ENCODE measurements at places on chromosomes 7 and 10.

DNA sequence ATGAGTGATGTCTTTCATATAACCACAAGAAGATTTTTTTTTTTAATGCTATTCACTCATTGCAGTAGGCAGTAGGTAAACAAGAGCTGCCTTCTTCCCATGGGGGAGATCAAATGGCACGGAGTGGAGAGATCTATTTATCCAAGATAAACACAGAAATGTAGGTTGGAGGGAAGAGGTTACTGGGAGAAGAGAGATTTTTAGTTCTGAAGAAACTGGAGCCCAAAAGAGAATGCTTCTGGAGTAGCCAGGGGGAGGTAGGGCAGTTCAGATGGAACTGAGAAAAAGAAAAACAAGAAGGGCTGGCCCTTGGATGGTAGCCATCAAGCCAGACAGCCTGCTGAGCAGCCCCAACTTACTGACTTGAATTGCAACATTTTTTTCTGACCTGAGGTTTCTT is 270.1 kb upstream of the TPK1 start:
- DNase-seq = no peak

DNA sequence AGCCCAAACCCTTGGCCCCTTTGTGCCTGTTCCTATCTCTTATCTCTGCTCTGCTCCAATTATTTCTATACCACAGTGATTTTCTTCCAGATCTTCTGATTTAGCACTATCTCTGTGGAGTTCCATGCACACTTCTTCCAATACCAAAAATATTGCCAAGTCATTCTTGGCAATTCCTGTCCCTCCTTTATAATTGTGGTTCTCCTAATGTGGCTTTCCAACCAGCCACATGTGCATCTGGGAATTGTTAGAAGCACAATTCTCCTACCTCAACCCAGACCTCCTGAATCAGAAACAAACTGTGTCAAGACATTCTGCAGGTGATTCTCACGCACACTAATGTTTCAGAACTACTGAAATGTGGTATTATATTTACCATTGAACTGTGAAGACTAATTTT is 447.8 kb upstream of the IGFBP3 start:
- DNase-seq = no peak

DNA sequence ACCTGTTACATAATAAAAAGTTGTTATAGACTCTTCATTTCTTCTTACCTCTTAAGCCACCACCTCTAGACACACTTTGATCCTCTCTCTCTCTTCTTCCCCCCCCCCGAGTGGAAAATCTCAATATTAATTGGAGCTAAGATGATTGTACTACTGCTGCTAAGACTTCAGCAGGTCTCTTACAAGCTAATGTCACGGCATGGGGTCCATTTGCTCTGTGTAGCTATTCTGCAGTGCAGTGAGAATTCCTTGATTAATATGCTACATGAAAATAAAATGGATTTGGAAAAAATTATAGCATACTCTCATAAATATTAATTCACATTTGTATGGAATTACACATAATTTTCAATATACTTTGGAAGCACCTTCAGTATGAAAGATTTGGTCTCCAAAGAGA is 297.2 kb downstream of the AUTS2 start:
- no peak for DNase-seq

DNA sequence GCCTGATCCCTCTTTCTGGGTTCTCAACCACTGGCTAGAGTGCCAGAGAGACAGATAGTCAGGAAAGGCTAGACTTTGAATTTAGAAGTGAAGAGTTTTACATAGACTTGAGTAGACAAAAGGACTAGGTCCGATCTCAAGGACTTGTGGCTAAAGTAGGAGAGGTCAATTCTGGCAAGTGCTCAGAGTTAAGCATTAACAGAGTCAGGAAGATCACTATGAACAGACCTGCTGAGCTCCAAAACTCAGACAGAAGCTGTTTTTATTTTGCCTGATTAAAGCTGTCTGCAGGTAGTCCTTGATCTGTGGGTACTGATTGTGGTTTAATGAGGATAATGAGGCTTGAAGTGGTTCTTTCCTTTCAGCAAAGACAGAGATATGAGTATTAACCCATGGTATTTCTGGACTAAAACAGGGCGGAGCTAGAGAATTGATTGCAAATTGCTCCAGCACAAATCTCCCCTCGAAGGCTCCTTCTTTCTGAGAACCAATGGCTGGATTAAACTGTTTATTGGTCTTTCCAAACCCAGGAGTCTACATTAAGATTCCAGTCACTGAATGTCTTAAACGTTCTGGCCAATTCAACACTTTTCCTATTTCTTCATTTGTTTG is 423.2 kb downstream of the IPMK start:
- no peak for DNase-seq

DNA sequence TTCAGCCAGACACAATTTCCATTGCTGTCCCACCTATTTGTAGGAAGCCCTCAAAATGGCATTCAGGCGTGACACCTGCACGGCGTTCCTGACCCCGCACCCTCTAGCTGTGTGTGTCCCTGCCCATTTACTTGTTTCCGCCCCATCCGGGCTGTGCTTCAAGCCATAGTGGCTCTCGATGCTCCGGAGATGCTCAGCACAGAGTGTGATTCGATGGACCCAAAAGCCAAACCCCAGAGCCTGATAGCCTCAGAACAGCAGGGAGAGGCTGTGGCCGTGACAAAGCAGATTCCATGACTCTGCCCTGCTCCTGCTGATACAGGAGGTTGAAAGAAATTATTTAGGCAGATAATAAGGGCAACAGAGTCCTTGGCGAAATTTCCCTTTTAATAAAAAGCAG is 13.4 kb downstream of the BUD31 start:
- no peak for DNase-seq

- DNase-seq = no peak
These were observed 86.3 kb downstream of the TBXAS1 start for GRCh38 chr7:139915268-139915863.

DNA sequence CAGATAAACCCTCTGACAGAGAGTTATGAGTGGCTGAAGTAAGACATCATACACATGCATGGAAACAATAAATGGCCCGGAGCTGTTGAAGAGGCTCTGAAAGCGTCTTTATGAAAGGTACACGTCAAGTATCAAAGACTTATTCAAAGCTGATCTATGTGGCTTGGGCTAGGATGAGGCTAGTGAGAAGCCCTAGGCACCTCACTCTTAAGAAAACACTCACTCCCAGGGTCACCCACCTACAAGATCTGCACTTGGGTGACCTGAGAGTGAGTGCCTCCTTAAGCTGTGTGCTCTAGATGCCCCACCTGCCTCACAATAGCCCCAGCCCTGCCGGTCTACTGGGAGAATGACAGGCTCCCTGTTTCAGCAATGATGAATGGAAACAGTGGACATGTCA is 1.1 kb upstream of the GIMAP1 start:
- peak; percentile 45 for DNase-seq

DNA sequence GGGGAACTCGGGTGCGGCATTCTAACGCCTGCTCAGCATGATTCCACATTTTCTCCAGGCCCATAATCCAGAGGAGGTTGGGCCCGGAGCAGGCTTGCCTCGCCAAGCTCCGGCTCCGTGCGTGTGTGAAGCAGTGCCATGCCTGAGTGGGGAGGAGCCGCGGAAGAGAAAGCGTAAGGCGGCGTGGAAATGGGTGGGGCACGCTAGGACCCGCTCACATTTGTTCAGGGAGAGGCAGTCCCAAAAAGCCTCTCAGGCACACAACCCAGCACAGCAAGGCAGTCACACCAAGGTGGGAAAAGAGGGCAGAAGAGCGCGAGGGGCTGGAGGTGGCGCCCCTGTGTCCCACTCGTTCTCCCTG is 695 bp upstream of the VDAC2 start:
- peak; percentile 77 for DNase-seq

GRCh38 chr7:116929021-116929420 is 24.3 kb upstream of the ST7 start:
- DNase-seq = no peak

- DNase-seq = no peak
These were observed 73.5 kb downstream of the DNAJB9 start for GRCh38 chr7:108643136-108643535.

GRCh38 chr10:71230656-71231025 is 18.3 kb downstream of the UNC5B start:
- no peak for DNase-seq

GRCh38 chr10:13400196-13400965 is 52.3 kb upstream of the SEPHS1 start:
- DNase-seq = no peak

GRCh38 chr10:120042705-120043104 is 150.2 kb downstream of the SEC23IP start:
- DNase-seq = no peak

DNA sequence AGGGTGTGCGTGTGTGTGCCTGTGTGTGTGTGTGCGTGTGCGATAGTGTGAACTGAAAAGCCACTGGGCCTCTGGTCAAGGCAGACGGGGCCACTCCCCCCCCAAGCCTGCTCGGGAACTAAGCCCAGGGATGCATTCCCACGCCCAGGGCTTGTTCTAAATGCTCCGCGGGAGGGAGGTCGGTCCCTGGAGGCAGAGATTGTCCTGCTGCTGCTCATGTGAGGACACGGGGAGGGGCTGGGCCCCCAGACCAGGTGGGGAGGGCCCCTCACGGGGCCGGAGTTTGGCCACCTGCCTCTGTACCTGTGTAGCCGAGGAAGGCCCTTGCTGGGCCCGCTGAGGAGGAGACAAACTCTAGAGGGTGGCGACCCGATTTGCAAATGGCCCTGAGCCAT is 93.9 kb downstream of the PDGFA start:
- DNase-seq = no peak

- DNase-seq = no peak
These were observed 3.9 kb downstream of the GRID1 start for GRCh38 chr10:86362586-86363183.

DNA sequence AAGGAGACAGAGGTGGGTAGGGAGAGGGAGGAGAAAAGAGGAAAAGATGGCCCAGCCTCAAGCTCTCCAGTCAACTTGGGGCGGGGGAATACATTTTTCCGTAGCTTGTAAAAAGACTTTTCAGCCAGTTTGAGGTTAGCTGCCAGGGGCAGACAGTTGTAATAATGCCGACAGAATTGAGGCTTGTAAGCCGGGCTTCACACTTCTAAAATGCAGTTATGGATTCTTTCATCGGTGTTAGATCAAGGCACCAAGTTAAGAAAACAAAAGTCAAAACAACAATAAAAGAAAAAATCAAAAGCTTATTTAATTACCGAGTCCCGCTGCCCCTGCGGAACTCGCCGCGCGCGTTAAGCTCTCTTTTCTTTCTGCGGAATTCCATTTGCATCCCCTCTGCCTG is 448 bp upstream of the EVX1 start:
- DNase-seq = no peak

GRCh38 chr7:117790731-117791130 is 82.5 kb downstream of the CTTNBP2 start:
- DNase-seq = no peak

DNA sequence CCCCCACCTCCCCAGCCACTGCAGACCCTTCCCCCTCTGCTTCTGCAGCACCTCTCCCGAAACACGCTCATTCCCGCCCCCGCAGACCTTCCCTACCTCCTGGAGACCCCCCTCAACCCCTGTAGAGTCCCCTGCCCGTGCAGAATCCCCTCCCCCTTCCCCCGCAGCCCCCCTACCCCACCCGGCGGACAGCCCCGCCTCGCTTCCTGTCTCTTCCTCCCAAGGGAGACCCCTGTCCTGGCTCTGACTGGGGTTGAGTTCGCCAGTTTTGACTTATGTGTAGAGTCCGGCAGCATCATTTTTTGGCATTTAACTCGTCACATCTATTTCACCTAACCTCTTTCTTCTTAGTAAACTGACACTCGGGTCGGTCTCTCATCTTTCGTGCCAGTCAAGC is 54.0 kb downstream of the ALOX5 start:
- DNase-seq = no peak

DNA sequence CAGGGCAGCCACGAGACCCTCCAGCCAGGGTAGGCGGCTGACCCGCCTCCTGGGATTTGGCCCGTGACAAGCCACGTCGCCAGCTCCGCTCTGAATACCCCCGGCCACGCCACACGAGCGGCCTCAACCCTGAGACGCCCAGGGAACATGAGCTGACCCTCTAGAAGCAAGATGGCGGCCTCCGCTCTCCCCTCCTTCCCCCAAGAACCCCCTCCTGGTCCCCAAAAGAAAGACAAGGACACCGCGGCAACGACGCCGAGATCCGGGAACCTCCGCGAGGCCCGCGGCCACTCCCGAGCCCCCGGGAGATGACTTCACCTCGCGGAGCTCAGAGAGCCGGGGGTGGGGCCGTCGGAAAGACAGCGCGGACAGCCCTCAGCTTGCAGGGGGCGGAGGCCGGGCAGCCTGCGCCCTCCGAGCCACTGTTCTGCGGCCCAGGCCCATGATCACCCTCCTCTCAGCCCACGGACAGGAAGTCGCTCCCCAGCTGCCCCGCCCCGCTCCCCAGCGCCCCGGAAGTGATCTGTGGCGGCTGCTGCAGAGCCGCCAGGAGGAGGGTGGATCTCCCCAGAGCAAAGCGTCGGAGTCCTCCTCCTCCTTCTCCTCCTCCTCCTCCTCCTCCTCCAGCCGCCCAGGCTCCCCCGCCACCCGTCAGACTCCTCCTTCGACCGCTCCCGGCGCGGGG is at the start of gene RALA:
TSS of gene RALA (plus strand) at position 526 of the 685 bp plus-strand sequence. CDS start 63,096 bp downstream, outside the sequence.
- DNase-seq = peak; percentile 90

DNA sequence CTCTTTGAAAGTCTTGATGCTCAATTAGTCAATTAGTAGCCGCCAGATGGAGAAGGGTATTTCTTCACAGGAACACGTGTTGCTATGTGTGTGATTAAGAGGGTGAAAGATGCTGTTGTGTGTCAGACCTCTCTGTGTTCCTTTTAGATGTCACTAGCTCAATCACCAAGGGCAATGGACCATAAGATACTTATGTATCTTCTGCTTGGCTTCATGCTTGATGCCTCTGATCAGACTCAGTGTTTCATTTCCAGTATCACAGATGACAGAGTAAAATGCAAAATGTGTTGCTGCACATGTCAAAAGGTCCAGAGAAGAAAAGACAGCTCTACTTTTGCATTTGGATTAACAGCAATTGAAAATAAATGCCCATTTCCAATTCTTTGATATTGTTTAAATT is 865.9 kb downstream of the CNTNAP2 start:
- no peak for DNase-seq

GRCh38 chr10:28897617-28898464 is 220.5 kb downstream of the BAMBI start:
- no peak for DNase-seq

GRCh38 chr7:84513061-84513460 is 318.5 kb upstream of the SEMA3A start:
- DNase-seq = no peak

GRCh38 chr7:129401967-129402860 is 32.0 kb upstream of the STRIP2 start:
- peak; percentile 9 for DNase-seq

GRCh38 chr10:96584035-96584434 is 2.8 kb downstream of the TM9SF3 start:
- DNase-seq = no peak

DNA sequence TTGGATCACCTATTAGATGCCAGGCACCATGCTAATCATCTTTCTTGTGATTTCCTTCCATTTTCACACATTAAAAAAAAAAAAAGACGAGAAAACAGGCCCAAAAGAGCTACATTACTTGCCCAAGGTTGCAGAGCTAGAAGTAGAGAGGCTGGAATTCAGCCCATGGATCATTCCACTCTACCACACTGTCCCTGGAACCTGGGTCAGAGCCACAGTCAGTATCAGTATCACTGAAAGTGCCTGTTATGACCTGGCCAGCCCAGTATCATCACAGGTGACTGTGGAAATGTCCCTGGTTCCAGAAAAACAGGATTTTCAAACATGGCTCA is 3.3 kb upstream of the FLNC start:
- DNase-seq = no peak

- DNase-seq = no peak
These were observed 344.8 kb downstream of the PARD3 start for GRCh38 chr10:34470307-34470706.

GRCh38 chr10:129568583-129569344 is 101.7 kb downstream of the MGMT start:
- DNase-seq = no peak

- no peak for DNase-seq
These were observed 117.2 kb downstream of the CDH23 start for GRCh38 chr10:71513936-71514335.
